H4 (cell line): ENCODE measurements at places on chromosomes 13 and 19.

- no peak for DNase-seq
Observed at GRCh38 chr13:113155201-113155600, 3.2 kb upstream of the PROZ start.

DNA sequence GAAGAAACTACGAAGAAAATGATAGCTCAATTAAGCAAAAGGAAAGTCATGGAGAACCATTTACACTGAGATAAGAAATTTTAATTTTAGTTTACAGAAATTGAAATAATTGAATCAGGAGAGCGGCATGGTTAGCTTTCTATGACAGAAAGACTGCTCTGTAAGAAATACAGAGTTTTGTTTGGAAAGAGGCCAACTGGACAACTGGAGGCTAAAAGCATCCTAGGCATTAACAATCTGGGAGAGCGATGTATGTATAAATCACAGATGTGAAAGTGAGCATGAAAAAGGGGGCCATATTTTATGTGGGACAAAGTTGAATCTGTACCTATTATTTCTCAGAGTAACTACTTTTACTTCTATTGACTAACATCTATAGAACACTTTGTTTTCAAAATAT, 1608.8 kb upstream of the PCDH20 start:
- no peak for DNase-seq

DNA sequence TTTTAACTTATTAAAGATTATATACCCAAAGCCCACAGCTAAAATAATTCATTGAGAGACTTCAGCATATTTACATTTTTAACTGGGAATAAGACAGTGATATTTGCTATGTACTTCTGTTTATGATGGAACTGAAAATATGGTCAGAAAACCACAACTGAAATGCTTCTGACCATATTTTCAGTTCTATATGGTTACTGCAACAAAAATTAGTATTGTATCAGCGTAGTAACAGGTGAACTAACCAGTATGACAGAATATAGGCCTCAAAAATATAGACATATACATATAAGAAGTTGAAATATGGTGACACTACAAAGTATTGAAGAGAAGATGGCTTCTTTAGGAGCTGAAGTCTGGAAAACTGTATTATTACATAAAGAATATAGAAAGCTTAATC, 857.4 kb downstream of the OLFM4 start:
- DNase-seq, result no peak

GRCh38 chr19:4691373-4691772, 21.2 kb upstream of the MYDGF start:
- DNase-seq, result no peak
